ENCODE measurements at places on chromosomes 6 and 20.

- peak; percentile 44 for DNase-seq
Observed at GRCh38 chr6:170087941-170088581, 202.8 kb downstream of the DLL1 start.

DNA sequence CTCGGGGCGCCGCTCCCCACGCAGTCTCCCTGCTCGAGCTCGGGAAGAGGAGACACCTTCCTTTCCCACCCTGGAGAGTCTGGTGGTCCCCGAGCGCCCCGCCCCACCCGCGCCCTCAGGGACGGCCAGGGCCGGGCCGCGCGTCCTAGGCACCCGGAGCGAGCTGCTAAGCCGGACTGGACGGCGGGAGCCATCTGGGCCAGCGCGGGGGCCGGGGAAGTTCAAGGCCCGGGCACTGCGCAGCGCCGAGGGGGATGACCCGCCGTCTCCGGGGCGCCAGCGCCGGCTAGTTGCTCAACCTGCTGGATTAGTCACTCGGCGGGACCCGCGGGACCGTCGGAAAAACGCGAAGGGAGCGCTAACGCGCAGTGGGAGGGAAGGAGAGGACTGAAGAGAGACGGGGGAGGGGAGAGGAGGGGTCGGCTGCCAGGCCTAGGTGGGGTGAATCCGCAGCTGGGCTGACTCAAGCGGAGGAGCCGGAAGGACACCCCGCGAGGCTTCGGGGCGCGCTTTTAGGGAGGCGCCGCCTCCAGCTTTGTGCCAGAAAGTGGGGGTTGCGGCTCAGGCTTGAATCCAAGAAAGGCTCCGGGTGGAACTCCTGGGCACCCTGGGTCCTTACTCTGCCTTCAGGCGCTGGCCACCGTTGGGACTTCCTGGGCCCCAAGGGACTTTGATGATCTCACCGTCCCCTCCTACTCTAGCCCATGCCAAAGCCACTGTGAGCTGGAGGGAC is 75.7 kb upstream of the FOXP4 start:
- no peak for DNase-seq

DNA sequence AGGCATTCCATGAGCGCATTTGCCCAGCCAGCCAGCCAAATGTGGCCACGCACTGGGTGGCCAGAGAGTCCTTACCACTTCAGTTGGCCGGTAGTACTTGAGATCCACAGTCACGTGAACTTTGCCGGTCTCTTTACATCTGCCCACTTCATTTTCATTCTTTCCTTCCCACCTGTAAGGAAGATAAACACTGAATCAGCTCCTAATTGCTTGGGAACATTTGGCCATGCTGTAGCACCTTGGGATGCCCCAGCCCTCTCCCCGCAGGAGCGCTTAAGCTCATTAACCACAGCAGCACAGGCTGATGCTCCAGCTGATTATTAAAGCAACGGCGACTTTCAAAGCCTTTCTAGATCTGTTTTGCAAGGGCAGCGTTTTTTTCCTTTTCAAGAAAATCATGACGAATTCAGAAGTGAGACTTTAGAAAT is 116.6 kb downstream of the FOXC1 start:
- no peak for DNase-seq

DNA sequence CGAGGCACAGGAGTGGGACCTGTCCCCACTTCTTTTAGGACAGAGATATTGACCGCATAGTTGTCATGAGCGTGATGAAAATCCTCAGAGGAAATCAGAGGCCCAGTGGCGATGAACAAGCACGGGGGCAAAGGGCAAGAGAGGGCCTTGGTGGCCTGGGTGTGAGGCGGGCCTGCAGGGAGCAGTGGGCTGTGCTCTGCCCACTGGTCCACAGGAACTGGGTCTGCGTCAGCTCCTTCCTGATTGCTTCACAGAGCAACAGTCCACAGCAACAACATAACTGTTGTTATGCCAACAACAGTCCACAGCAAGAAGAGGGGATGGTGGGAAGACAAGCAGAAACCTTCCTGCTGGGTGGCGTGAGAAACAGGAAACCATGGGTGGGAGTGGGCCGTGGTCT is 335.6 kb downstream of the ZFAND3 start:
- no peak for DNase-seq

GRCh38 chr20:53883098-53883911 is 187.1 kb downstream of the BCAS1 start:
- DNase-seq = peak; percentile 52

DNA sequence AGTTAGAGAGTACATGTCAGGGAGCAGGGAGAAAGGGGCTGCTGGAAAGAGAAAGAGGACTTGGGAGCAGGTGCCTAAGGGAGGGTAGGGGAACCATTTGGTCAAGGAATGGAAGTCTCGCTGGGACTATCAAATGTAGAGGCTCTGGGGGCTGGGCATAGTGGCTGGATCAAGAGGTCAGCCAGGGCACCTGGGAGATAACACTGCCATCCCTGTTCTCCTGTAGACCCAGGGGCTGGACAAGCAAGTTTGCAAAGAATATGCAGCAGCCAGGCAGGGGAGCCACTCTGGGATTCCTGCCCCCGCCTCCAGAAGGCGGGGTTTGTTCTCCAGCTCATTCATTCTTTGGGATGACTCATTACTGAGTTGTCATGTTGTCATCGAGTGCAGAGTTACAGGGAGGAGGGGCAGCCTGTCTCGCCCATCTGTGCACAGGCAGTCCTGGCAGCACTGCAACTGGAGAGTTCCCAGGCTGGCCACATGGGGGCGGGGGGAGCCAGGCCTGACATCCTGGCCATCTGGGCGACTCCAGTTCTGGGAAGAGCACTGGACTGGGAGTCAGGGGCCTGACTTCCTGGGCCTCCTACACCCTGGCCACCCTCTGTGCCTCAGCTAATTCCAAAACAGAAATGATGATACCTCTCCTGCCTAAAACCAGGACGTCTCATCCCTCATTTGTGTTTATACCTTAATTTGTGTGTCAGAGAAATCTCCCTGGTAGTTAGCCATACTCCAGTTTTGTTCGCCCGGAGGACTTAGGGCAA is 28.2 kb upstream of the ZFAND3 start:
- peak; percentile 91 for DNase-seq

DNA sequence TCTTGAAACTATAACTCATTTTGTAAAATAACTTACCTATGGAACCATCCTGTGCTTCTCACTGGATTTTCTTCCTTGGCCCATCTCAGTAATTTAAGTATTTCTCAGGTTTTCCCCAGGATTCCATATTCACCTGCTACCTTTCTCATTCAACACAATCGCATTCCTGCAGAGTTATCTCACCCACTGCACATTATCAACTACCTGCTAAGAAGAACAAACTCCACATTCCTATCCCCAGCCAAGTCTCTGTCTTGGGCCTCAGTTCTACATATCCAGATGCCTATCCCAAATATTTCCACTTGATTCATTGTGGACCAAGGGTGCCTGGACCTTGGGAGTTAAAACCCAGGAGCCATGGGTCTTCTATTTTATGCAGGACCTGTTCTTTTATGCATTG is 60.2 kb upstream of the KCNQ5 start:
- no peak for DNase-seq

DNA sequence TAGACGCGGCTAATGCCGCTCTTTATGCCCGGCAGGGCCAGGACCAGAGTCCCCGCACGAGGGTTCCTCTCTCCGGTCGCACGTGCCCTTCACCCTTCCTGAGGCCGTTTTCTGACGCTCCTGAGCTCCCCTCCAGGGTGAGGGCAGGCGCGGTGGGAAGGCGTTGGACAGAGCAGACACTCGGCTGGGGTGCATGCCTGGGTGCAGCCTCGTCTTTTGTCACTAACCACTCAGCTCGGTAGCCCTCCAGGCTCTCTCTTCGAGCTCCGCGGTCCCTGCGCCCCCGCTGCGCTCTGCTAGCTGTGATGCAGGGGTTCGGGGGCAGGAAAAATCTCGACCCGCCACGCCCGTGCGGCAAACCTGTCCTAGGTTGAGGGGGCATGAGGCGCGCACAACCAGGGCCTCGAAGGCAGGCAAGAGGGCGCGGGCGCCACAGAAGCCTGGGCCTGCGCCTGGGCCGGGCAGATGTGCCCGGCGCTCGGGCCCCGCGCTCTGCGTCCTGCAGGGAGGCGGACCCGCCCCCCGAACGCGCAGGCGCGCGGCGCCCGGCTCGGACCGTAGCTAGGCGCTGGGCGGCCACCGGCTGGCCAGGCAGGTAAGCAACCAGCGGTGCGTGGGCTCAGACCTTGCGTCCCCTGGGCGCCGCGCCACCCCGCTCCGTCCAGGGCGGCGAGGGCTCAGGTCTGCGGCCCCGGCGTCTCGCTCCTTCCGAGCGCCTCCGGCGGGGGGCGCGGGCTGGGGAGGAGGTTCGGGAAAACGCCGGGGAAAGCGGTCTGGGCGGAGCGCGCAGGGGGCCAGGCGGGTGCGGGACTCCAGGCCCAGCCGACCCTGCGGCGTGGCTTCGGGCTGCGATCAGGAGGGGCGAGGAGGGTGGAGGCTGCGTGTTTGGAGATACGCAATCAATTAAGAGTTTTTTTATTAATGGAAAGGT is at the start of gene L3MBTL1:
L3MBTL1 (plus strand) TSS at position 548 of the 931 bp plus-strand sequence. CDS start 5,807 bp downstream, outside the sequence.
- DNase-seq = no peak

GRCh38 chr6:167678102-167679101 is 148.3 kb upstream of the AFDN start:
- no peak for DNase-seq

GRCh38 chr6:108959972-108960582 is 111.9 kb downstream of the ARMC2 start:
- no peak for DNase-seq

- no peak for DNase-seq
Observed at GRCh38 chr20:33567949-33568348, 78.1 kb downstream of the CBFA2T2 start.

DNA sequence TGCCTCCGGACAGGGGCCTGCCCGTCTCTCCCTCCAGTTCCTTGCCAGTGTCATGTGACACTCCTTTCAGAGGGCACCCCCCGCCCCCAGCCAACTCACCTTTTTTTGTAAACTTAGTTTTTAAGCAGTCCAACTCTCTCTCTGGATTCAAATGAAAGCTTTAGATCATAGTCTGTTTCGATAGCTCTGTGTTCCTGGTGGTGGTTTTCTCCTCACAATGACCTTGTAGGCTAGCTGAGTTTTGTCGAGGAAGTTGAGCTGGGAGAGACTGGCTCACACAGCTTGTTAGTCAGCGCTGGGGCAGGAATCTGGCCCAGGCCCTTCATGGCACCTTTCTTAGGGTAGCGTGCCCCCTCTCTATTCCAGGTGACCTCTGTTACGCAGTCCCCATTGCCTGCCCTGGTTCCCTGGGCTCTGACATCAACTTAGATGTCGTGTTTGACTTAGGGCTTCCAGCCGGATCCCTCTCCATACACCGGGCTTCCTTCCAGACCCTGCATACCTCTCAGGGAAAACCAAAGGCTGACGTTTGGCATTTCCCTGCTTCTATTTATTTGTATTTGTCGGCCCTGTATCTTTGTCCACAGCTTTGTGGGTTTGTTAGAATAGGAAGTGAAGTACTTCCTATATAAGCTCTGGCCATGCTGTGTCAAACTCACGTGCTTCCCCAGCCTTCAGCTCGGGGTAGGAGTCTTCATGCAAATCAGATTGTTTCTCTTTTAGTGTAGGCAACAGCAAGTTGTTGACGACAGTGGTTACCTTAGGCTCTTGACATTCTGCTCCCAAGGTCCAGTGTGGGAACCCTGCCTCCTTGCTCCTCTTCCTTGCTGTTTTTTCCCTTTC is 12.7 kb downstream of the IGF2R start:
- DNase-seq = peak; percentile 46

- no peak for DNase-seq
Observed at GRCh38 chr6:168536665-168537539, 95.9 kb downstream of the SMOC2 start.

DNA sequence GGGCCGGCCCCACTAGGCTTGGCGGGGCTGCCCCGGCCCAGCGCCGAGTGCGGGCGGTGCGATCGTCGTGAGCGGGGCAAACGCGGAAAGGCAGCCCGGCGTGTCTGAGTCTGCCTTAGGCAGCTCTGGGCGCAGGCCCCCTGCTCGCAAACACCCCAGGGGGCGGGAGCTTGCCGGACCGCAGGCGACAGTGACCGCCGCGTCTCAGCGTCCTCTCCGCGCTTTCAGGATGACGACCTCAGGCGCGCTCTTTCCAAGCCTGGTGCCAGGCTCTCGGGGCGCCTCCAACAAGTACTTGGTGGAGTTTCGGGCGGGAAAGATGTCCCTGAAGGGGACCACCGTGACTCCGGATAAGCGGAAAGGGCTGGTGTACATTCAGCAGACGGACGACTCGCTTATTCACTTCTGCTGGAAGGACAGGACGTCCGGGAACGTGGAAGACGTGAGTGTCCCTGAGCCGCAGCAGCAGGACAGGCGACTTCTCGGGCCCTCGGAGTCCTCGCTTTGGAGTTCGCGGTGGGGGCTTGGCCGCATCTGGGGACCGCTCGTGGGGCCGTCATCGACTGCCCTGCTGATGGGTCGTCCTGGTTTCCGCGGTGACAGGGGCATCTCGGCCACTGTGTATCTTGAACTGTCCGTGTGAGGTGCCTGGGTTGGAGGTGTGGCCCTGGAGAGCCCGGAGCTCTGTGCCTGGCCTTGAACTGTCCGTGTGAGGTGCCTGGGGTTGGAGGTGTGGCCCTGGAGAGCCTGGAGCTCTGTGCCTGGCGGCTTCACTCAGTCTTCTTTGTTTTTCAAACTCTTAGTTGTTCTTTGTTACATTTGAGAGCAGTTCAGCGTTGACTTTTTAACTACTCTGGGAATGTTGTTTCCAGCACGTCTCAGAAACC is 786 bp downstream of the ADRM1 start:
- peak; percentile 17 for DNase-seq

- DNase-seq = no peak
Observed at GRCh38 chr20:52242237-52243230, 51.0 kb upstream of the ZFP64 start.

DNA sequence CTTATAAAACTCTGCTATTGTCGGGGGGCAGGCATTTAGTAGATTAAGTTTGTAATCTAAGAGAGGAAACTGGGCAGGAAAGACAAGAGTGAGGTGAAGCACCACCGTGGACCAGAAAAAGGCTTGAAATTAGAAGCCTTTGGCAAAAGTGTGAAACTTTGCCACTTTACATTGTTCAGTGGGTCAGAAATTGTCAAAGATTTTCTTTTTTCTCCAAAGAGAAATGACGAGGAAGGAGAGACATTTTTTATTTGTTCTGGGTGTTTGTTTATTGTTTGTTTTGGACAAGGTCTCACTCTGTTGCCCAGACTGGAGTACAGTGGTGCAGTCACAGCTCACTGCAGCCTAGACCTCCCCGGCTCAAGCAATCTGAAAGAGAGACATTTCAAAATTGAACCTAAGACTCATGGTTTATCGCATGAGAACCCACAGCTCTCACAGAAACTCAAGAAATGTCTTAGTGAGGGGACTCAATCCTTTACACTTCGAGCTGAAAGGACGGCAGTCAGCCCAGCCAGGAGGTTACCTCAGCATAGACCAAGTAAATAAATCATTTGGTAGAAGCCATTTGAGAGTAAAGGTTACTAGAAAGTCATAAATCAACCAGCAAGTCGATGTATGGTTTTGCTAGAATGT is 262.8 kb upstream of the TAB2 start:
- DNase-seq = no peak

- peak; percentile 38 for DNase-seq
Observed at GRCh38 chr20:62409931-62410745, 3.1 kb upstream of the CABLES2 start.

Measured in stimulated activated CD4-positive, alpha-beta T cell treated with anti-CD3 and anti-CD28 coated beads, Interleukin-4, amount 100 ng/mL, for 24 hours (primary cell).